ENCODE measurements at places on chromosomes 11 and 22.

DNA sequence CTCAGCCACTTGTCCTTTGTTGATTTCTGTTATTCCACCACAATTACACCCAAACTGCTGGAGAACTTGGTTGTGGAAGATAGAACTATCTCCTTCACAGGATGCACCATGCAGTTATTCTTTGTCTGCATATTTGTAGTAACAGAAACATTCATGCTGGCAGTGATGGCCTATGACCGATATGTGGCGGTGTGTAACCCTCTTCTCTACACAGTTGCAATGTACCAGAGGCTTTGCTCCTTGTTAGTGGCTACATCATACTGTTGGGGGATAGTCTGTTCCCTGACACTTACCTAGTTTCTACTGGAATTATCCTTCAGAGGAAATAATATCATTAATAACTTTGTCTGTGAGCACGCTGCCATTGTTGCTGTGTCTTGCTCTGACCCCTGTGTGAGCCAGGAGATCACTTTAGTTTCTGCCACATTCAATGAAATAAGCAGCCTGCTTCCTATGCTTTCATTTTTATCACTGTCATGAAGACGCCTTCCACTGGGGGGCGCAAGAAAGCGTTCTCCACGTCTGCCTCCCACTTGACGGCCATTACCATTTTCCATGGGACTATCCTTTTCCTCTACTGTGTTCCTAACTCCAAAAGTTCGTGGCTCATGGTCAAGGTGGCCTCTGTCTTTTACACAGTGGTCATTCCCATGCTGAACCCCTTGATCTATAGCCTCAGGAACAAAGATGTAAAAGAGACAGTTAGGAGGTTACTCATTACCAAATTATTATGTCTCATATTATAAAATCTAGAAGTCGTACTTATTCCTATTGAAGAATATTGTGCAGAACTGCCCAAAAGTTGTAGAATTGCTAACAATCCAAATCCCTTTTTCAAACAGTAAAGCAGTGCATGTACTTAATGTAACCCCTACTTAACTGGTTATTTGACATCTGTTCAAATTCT lies 53.2 kb downstream of the OR4C6 start:
- no peak for DNase-seq

GRCh38 chr11:128882451-128882850 lies 8.7 kb upstream of the KCNJ5 start:
- no peak for DNase-seq

- DNase-seq, result no peak
Observed at GRCh38 chr11:125233116-125233515, 68.6 kb downstream of the PKNOX2 start.

GRCh38 chr11:77073328-77074001 lies 6.7 kb downstream of the CAPN5 start:
- peak; percentile 75 for DNase-seq

GRCh38 chr11:110773442-110773841 lies 61.2 kb upstream of the ARHGAP20 start:
- DNase-seq, result no peak

DNA sequence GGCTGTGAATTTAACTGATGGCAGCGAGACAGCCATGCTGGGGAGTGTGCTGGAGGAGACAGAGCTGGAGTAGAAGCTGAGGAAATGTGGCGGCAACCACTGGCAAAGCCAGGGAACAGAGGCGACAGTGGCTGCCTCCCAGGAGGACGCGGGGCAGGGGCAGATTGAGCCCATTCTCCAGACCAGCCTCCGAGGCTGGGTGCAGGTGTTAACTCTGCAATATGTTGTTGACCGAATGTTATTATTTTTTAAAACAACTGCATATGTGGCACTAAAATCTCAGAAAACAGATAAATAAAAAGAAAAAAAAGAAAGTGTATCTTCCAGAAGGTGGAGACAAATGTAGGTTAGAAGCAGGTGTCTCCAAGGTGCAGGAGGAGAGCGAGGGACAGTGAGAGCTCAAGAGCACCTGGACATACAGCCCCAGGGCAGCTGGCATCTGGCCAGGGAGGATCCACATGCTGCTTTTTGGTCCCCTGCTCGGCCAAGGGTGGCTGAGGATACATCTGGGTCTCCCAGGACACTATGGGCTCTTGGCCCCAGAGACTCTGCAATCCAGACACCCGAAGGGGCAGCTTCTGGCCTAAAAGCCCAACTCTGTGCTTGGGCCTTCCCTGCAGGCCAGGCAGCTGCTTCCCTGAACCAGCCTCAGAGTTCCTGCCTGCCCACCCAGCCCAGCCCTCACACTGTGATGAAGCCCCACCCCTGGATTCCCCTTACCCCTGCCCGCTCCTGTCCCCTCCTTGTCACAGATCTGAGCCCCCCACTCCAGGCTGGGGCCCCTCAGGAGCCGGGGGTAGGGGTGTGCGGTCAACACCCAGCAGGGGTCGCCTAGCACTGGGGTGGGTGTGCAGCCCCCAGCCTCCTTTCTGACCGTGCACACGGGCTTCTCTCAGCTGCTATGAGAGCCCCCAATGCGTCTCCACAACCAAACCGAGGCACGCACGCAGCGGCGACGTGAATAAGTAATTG lies 12.9 kb downstream of the RTN4R start:
- no peak for DNase-seq

- no peak for DNase-seq
Observed at GRCh38 chr11:3154001-3154599, 11.0 kb downstream of the OSBPL5 start.

GRCh38 chr11:35602160-35602793 lies 16.0 kb upstream of the FJX1 start:
- DNase-seq, result no peak

DNA sequence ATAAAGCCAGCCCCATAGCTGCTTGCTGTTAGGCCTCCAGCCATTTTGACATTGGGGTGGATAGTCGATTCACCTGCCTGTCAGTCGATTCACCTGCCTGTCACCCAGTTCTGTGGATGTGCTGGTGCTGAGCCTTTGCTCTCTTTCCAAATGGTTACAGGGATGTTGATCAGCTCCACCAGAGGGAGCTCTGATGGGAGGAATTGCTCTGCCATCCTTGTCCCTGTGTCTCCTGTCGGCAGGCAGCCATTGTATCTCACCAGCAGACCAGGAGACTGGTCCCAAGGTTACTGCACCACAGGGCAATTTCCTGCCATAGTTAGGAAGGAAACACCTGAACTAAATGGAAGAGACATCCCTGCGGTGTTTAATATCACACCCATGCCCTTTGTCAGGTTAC lies 6.1 kb downstream of the MPEG1 start:
- no peak for DNase-seq

- DNase-seq, result no peak
Observed at GRCh38 chr22:31328544-31328960, 17.6 kb downstream of the PATZ1 start.

GRCh38 chr11:101510591-101510990 lies 73.2 kb downstream of the TRPC6 start:
- DNase-seq, result no peak

GRCh38 chr22:24584166-24584790 lies 8.6 kb downstream of the LRRC75B start:
- DNase-seq, result no peak

- no peak for DNase-seq
Observed at GRCh38 chr22:32380991-32381390, 23.3 kb downstream of the RFPL3 start.

- DNase-seq, result no peak
Observed at GRCh38 chr22:40220316-40221054, 42.8 kb downstream of the TNRC6B start.

GRCh38 chr11:71255323-71255722 lies 2.9 kb upstream of the SHANK2 start:
- DNase-seq, result no peak

DNA sequence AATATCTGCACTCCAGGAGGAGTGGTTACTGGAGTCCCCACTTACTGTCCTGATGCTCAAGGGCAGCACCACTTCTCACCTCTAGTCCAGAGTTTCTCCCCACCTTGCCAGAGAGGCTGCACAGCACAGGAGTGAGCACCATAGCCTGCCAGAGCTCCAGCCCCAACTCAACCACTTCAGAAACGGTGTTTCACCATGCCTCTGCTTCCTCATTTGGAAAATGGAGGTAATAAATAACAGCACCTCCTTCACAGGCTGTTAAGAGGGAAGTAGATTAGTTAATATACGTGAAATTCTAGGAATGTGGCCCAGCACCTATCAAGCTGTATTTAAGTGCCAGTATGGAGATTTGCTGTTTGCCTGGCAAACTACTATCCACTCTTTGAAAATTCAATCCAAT lies 63.0 kb downstream of the GALNT18 start:
- no peak for DNase-seq

DNA sequence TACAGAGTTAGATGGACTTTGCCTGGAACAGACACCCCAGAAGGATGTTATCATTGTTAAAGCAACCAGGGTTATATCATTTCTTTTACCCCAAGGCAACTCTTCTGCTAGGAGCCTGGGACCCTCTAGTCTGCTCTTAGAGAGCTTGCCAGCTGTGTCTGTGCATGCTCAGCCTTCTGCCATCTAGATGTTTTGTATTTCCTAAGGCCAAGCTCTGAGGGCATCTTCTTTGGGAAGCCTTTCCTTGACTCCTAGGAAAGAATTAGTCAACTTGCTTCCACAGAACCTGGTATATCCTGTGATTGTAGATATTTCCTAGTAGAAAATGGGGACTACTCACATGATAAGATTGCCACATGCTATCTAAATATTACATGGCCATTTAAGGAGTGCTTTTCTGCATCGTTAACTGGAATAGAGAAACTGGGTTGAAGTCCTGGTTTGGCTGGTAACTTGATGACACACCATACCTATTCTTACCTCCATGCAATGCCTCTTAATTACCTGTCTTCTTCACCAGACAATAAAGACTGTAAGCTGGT lies 87.6 kb downstream of the STIM1 start:
- DNase-seq, result no peak

DNA sequence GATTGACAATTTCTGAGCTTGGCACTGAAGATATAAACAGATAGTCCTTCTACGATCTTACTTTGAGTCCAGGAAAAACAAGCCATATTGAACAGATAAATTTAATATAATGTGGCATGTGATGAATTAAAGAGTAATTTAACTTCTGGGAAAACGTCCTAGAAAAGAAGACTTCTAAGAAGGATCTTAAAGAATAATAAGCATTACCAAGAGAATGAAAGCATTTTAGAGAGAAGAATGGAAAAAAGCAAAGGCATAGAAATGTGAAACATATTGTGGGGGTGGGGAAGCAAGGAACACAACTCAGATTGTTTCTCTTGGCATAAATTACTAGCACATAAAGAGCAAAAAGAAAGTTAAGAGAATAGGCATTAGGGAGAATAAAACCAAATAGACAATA lies 5.4 kb downstream of the DDIAS start:
- DNase-seq, result no peak

DNA sequence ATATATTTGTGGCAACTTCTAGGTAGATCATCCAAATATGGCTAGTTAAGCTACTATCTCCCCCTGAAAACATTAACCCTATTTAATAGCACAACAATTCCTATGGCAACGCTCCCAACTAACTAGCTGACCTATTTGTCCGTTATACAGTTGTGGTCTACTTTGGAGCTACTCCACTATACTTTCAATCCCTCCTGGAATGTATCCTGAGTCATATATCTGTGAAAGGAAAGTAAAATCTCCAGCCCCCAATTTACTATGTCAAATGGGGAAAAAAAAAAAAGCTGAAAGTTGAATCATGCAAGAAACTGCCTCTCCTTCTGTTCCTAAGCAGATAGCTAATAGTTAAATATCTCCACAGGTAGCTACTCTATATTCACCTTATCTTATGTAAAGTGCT lies 128.5 kb downstream of the CD44 start:
- DNase-seq, result peak; percentile 11

- DNase-seq, result no peak
Observed at GRCh38 chr22:32702421-32702820, 99.1 kb upstream of the TIMP3 start.

GRCh38 chr22:46481386-46481785 lies 56.0 kb downstream of the CELSR1 start:
- no peak for DNase-seq

DNA sequence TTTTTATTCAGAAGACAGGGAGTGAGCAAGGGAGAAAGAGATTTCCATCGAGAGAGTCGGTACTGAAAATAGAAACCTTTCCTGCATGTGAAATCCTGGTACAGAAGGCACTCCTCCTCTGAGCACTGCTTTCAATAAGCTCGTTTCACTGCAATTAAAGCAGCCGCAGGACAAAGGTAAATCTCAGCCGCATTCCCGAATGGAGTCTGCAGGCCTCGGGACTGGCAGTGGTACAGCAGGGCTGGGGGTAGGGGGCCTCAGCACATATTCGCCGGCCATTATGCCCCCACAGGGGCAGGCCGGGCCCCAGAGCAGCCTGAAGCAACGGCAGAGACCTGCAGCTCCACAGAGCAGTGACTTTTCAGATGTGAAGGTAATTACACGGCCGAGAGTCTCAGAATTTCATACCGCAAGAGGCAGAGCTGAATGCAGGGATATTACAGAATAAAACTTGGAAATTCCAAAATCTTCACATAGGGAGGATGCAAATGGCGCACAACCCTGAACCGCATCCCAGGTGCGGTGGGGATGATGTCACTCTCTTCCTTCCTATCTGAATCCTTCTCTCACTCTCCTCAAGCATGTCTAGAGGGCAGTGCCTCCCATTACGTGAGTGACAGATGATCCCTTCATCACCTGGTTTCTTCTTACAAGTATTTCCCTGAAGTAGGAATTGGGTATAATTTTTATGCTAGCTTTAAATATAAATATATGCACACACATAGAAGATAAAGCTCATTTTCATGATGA lies 622.1 kb downstream of the OPCML start:
- no peak for DNase-seq

GRCh38 chr11:67584205-67584880 lies 731 bp downstream of the GSTP1 start:
- peak; percentile 21 for DNase-seq

- DNase-seq, result no peak
Observed at GRCh38 chr11:35003658-35004057, 87.2 kb downstream of the PDHX start.

DNA sequence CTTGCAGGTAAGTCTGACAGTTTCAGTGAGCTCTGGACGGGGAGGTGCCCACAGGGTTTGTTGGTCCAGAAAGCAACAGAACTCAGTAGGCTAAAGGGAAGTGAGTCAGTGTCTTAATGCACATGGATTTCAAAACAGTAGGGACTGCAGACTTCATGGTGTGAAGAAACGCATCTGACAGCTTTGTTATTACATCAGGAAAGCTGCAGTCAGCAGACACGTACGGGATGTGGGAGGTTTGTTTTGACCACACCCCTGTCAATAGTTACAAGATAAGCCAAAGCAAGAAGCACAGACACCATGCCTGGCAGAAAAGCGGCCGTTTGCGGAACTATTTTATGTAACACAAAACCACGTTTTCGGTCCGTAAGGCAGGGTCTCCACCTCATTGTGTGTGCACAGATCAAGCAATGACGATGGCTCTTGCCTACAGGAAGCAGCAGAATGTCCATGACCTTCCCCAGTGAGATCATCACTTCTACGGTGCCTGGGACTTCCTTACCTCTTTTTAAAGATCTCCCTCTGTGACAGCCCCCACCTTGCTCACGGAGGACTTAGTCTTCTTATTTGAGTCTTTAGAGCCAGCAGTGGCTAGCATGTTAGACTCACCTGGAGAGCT lies 58.2 kb upstream of the FTH1 start:
- DNase-seq, result no peak

DNA sequence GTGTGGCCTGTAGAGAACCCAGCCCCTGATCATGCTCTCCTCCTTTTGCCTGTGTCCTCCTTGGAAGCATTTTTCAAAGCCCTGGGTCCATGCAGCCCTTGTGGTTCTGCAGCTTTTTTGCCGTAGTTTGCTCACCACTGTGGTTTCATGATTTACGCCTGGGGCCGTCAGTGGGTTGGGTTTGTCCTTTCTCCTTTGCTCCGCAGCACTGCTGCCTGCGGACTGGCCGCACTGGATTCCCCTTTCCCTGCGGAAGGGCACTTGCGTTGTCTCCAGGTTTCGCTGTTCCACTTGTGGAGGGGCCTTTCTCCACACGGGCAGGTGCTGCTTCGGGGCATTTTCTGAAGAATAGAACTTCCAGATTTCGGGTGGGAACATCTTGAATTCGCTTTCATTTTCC lies 1260.9 kb downstream of the BRD1 start:
- no peak for DNase-seq

All from T1000 (cell line).